ENCODE measurements at places on chromosomes 6 and 20. TPM values are rescaled to one million over a fixed set of nuclear protein-coding genes. Genes with fewer than 3 reads are reported as not detected.

DNA sequence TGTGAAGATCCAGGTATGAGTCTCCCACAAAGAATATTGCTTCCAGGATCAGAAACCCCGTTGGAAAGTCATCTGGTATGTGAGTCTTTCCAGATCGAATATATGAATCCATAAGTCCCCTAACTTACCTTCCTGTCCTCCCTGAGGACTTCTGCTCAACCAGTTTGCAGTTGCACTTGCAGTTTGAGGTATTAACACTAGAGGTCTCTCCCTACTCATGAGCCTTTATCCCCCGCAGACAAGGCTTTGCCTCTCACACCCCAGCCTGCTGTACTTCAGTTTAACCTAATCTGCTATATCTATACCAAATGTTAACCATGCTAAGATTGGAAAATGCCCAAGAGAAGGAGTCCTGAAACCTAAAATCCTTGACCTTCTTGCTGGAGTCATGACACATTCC, 135.3 kb upstream of the DEFB112 start:
- no peak for DNase-seq

DNA sequence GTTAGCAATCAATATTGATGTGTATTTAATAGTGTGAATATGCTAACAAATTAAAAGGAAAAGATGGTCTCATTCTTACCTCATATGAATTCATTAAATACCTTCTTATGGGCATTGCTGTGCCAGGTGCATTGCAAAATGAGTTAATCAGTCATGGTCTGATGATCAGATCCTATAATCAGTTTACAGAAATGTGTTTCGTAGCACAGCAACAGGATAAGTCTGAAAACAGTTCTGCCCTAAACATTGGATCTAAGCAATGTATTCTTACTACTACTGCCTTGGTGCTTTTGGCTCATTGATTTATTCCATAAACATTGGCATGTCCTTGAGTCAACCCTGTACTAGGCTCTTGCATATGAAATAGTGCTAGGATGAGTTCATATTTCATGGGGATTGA, 417.0 kb upstream of the JAG1 start:
- DNase-seq: no peak

DNA sequence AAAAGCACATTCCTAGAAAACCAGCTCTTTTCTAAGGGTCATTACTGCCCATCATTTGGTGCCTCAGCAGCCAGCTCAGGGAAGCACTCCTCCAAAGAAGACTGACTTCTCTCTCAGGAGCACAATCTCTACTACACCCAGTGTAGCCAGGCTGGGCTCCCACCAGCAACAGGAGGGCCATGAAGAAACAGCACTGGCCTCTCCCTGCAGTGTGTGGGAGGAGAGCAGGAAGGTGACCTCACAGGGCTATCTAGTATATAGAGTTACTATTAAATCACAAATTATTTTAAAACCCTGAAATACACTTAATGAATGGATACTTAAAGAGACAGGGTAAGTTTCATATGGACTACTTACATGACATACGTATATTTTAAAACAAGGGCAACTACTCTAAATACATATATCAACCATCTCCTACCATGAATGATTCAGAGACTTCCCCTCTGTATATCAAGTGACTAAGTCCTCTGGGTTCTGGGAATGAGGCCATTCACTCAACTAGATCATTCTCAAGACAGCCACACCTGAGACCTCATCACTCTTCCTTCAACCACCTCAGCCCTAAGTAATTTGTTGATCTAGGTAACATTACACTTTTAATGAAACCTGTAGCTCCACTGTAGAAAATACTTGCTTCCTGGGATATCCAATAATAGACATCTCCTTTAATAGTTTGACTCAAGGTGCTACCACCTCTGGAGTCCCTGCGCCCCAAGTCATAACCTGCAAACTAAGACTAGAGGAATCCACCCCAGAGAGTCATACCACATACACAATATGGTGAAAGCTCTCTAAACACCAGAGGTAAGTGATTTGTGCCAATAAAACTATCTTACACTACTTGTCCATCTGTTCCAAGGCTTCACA, 25.2 kb downstream of the TBX18 start:
- DNase-seq: no peak

GRCh38 chr6:150569161-150569560, 30.5 kb upstream of the PLEKHG1 start:
- DNase-seq: no peak

GRCh38 chr6:147048930-147049329, 155.3 kb upstream of the STXBP5 start:
- no peak for DNase-seq

DNA sequence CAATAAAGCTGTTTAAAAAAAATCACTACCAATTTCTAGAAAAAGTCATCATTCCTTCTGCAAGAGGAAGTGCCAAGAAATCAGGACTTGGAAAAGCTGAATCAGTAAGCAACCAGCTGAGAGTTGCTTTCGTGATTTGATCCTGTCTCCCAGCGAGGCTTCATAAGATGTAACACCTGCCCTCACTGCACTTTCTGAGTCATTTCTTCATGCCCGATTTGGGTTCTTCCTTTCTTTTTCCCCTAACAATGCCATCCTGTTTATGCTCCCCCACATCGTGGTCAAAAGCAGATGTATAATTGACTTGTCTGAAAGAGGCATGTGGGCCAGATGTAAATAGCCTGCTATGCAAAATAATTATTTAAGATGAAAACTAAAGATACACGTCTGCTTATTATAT, 52.1 kb downstream of the RIPOR2 start:
- no peak for DNase-seq

GRCh38 chr6:139371421-139372203, 2.8 kb downstream of the CITED2 start:
- DNase-seq: no peak

DNA sequence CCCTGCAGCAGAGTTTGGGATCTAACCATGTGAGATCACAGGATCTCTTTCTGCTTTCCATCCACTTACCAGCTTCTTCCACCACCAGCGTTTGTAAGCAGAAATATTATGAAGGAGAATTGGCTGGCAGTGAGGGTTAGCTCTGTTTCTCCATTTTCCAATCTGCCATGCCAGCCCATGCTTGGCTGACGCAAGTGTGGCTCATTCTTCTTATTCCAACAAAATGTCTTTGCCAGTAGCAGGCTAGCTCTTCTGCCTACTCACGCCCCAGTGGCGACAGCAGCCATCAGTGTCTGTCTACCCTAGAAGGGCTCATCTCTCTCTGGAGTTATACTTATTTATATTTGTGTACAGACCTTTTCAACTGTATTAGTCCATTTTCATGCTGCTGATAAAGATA, 286.2 kb downstream of the FARS2 start:
- no peak for DNase-seq

DNA sequence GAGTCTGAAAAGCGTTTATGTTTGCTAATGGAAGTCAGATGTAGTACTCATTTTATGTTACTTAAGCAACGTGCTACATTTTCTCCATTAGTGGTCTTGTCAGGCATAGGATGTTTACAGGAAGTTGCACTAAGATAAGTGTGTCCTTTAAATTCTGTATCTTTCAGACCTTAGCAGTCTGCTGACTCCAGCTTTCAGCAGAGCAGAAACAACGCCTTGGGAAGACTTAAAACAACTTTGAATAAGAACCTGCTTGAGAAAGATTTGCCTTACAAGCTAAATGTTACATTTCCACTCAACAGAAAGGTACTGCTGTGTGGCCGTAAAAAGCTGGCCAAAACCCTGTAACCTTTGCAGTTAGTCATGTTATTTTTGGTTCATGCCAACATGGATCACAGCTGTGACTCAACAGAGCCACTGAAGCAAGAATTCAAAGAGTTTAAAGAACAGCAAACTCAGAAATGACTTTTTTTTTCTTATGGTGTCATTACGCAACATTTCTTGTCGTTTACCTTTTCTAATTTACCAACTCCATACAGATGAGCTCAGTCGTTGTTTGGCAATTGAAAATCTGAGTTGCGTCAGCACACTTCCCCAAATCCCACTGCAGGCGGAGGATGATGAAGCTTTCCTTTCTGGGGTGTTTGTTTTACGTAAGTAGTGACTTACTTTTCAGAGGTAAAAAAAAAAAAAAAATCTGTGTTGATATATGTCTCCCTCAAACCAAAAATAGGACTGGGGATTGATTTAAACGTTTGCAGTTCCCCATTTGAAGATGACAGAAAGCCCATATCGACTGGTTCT, 27.9 kb upstream of the BMP6 start:
- DNase-seq: no peak

The AKAP12 gene
- polyA plus RNA-seq: 168 TPM

DNA sequence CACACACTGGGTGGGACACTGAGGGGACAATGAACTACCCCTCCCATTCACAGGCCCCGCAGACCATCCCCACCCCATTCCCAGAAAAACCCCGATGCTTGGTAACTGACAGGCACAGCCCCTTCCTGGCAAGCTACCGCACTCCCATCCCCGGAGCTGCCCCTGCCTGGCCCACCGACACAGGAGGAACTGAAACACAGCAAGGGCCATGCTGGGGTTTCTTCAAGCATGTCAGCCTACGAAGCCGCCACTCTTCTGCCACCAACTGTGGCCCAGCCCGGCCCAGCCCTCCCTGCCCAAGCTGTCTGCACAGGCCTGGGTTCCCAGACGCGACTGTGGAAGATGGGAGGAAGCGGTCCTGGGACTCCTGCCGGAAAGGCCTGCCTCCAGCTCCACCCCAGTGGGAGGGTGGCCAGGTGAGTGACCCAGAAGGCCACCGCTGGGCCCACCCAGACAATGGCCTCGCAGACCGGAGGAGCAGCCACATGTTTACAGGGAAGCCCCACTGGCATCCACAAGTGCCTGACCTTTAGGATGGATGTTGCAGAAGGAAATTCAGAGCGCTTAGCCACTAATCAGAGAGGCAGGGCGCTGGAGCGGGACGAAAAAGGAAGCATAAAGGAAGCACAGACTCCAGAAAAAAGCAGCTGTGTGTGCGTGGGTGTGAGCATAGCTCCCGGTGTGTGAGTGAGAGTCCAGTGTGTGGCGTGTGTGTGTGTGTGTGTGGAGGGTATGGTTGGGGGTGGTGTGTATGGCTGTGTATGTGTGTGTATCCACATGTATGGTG, 91.6 kb downstream of the PRND start:
- DNase-seq: no peak

The SLC17A1 gene
- polyA plus RNA-seq: 34.5 TPM

- DNase-seq: no peak
These were observed 90.9 kb downstream of the GJA10 start for GRCh38 chr6:89984926-89985750.

The CFB gene
- polyA plus RNA-seq: 22.2 TPM

DNA sequence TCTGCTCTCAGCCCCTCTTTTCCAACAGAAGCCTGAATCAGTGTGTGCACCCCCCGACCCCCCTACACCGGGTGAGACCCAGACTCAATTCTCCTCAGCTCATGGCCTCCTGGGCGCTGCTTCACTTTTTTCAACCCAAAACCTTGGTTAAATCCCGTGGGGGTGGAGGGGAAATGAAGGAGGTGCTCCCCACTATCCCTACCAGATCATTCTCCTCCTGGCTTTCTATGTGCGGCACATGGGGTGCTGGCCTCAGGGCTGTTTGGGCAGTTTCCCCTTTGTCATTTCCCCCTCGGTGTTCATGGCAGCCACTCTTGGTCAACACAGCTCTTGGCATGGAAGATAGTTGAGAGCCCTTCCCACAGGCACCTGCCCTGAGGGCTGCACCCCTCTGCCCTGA, 4.6 kb downstream of the CST4 start:
- DNase-seq: no peak

DNA sequence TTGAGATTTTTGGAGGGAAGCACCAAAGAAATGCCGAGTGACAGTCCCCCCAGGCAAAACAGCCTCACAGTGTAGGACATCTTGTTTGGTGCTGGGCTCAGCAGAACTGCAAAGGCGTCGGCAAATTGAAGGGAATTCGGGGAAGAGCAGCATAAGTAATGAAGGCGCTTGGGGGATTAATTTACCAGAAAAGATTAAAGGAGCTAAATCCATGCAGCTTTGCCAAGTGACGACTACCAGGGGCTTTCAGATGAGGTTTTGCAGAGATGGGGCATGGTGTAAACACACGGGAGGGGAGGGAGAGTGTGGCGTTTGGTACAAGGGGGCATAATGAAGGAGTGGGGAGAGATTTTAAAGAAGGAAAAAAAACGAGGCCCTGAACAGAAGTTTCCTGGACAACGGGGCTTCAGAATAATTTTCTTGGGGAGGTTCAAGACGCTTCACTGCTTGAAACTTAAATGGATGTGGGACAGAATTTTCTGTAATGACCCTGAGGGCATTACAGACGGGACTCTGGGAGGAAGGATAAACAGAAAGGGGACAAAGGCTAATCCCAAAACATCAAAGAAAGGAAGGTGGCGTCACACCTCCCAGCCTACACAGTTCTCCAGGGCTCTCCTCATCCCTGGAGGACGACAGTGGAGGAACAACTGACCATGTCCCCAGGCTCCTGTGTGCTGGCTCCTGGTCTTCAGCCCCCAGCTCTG, 45.4 kb upstream of the CDH22 start:
- no peak for DNase-seq

GRCh38 chr6:33761922-33762629, 15.4 kb upstream of the IP6K3 start:
- no peak for DNase-seq

The UNC5CL gene
- polyA plus RNA-seq: 4.5 TPM

The SYCP2L gene
- 2.2 TPM for polyA plus RNA-seq

DNA sequence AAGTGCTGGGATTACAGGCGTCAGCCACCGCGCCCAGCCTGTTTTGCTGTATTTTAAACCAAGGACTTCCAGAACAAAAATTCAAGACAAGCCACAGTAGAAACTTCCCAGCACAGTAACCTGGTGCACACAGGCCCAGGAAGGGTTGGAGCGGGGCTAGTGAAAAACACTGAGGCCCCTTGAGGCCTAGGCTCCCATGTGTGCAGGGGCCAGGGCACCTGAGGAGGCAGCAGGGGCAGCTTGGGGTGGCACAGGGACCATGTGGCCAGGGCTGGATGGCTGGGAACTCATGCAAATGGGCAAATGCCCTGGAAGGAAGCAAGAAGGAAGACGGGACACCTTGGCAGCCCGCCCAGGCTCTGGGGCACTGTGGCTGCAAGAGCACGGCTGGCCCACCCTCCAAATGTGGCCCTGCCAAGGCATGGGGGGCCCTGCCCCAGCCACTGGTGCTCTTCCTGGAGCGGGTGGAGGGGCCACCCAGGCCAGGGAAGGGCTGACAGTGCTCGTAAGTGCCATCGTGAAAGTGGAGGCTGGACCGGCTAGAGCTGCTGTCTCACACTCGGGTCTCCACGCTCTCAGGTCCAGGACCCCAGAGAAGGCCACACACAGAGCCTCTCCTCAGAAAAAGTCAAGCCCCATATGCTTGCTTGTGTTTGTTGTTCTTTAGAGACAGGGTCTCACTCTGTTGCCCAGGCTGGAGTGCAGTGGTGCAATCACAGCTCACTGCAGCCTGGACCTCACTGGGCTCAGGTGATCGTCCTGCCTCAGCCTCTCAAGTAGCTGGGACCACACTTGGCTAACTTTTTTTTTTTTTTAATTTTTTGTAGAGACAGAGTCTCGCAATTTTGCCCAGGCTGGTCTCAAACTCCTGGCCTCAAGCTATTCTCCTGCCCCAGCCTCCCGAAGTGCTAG, 10.3 kb downstream of the SLC2A4RG start:
- DNase-seq: no peak
